Stimulated activated CD4-positive, alpha-beta T cell treated with anti-CD3 and anti-CD28 coated beads, Interleukin-2, amount 100 ng/mL, for 24 hours (primary cell): ENCODE measurements at places on chromosomes 16 and 17.

DNA sequence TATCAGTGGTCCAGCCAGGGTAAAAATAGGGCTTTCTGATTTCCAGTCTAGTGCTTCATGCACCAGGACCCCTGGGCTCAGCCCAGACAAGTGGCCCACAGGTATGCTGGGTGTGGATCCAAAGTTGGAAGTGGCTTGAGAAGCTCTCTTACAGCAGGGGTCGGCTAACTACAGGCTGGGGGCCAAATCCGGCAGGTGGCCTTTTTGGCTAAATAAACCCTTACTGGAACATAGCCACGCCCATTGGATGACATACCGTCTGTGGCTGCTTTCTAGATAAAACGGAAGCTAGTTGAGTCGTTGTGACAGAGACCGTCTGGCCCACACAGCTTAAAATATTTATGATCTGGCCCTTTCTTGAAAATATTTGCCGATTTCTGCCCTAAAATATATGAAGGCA is 119.0 kb upstream of the CDC42EP4 start:
- DNase-seq: no peak

DNA sequence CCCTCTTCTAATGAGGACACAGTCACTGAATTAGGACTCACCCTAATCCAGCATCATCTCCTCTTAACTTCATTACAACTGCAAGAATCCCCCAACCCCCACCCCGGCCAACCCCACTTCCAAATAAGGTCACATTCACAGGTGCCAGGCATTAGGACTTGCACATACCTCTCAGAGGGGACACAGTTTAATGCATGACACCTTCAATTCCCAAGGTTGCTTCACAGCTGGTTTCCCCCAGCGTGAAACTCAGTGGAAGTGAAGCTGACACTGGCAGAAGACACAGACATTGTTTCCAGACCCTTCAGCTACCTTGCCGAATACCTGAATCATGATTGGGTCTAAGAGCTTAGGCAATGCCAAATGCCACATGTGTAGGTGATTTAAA is 217.0 kb upstream of the DYNLRB2 start:
- no peak for DNase-seq

GRCh38 chr16:19696328-19696727 is 21.7 kb downstream of the KNOP1 start:
- DNase-seq: peak; percentile 36

GRCh38 chr17:80254396-80255251 is 6.0 kb upstream of the RNF213 start:
- DNase-seq: peak; percentile 60

DNA sequence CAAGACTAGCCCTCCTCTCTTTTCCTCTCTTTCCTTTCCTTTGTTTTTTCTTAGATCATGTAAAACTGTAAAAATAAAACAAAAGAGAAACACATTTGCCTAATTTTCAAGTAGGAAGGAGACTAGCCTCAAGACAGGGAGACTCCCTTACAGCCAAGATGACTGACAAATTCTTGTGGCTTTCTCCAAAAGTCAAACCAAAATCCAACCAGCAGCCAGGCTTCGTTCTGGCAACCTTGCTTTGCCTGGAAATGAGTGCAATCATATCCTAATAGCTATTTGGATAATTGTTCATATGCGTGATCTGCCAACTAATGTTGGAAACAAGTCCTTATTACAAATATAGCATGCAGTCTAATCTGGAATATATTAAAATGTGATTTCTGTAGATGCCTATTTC is 868.9 kb upstream of the SOX9 start:
- no peak for DNase-seq

DNA sequence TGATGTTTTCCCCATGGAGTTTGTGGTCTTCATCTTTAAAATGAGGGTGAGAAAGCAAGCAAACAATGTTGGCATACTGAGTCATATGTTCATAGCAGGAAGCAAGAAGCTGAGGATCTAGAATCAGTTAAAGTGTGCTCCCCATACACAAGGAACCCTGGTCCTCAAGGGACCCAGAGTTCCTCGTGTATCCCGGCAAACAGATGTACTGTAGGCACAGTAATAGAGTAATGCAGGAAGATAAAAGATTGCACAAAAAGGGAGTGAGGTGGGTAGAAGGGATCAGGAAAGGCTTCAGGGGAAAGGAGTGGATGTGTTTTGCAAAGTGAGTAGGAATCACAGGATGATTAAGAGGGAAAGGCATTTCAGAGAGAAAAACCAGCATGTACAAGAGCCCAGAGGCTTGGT is 412.3 kb upstream of the CDH11 start:
- DNase-seq: no peak

- DNase-seq: no peak
Measured at GRCh38 chr16:370979-371514, 709 bp upstream of the MRPL28 start.

DNA sequence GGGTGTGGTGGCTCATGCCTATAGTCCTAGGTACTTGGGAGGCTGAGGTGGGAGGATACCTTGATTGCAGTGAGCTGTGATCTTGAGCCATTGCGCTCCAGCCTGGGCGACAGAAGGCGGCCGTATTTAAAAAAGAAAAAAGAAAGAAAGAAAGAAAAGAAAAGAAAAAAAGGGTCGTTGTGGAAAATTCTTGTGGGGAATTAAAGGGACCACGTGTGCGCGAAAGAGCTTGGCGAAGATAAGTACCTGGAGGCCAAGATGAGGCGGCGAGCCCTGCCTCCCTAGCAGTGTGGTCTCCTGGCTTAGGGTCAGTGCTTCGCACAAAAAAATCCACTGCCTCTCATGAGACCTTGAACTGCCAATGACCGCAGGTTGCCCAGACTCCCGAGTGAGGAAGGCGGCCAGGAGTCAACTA is 728 bp upstream of the NMT1 start:
- DNase-seq: no peak

DNA sequence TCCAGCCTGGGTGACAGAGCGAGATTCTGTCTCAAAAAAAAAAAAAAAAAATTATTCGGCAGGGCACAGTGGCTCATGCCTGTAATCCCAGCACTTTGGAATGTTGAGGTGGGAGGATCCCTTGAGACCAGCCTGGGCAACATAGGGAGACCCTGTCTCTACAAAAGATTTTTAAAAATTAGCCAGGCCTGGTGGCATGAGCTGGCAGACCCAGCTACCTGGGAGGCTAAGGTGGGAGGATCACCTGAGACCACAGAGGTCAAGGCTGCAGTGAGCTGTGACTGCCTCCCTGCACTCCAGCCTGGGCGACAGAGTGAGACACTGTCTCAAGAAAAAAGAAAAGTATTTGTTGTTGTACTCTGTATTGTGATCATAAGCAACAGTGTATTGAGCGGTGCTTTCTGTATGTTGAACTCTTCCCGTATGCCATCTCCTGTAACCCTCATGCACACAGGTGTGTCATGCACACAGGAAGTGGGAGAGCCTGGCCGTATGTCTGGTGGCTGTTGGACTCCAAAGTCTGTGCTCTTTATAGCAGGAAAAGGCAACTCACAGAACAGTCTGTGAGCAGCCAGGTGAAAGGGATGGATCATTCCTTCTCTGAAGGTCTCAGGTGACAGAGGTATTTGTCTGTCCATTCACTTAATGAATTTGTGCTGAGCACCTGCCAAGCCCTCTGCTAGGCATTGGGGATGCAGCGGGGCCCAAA is 17.1 kb downstream of the CDH1 start:
- no peak for DNase-seq

DNA sequence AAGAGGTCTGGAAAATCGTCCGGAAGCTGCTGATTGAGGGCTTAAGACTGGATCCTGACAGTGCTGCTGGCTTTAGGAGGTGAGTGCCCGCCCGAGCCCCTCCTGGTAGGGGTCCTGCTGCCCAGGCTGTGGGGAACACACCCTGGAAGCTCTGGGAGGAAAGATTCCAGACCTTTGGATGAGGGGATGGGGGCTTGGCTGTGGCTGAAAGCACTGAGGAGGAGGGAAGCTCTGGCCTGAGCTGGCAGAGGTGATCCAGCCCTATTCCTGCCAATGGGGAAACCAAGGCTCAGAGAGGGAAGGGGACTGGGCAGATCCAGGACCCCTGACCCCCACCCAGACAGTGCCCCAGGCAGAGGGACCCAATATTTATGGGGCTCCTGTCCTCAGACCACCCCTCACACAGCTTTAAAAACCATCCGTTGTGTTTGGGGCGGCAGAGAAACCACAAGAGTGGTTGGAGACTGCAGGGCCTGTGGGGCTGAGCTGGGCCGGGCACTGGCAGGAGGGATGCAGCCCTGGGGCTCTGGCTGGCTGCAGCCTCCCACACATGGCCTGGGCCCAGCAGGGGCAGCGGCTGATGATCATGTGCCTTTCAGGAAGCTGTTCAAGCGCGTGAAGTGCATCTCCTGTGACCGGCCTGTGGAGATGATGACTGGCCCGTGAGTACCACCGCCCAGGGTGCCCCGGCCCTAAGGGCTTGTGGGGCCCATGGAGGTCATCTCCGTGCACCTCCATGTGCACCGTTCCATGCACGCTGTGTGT is 22.8 kb downstream of the UBALD1 start:
- DNase-seq: no peak

DNA sequence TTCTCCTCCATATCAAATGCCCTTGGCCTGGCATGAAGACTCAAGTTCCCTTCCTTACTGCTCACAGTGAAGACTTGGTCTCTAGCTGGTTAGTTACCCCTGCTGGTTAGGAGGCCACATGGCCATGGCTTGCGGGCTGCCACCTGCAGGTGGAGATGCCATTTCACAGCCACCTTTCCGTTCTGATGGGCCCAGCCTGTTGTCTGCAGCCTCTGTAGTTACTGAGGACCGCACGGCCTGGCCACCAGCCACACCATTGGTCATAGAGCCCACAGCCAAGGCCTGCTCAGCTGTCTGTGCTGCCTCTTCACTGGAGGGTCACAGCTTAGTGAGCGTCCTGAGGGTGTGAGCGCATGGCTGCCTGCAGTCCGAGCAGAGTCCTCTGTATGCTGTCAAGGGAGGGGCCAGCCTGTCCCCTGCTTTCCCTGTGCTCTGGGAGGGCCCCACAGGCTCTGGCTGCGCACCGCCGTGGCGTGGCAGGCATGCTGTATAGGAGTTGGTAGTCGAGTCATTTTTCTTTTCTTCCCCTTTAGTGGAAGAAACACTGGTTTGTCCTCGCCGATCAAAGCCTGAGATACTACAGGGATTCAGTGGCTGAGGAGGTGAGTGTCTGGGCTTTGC is 59.2 kb downstream of the PLD6 start:
- DNase-seq: peak; percentile 26

DNA sequence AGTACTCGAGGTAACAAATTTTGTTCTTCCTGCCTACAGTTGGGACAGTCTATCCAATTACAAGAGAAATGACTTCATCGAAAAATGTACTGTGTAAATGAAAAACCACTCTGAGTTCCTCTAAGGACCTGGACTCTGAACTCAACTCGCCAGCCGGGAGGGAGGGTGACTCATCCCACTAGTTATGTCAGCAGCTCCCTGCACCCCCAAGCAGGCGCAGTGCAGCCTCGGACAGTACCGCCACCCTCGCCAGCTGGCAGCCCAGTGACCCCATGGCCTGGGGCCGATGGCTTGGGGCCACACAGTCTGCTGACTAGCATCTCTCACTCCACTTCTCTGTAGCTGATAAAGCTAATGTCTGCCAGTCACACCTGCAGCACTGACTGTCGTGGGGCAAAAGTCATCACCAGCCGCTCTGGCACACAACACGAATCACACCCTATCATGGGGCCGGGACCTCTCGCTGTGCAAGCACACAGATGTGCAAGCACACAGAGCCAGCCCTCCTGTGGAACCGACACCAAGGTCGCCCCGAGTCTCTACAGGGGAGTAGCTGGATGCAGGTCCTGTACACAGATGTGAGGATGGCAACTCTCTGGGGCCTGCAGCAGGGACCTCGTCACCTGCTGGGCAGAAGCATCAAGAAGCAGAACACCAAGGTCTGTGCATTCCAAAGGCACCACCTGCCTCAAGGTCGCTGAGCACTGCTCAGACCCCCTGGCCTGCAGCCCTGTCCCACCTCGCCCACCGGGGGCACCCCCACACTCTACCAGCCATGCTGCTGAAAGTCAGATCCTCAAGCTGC is 5.7 kb downstream of the CSNK1D start:
- no peak for DNase-seq

DNA sequence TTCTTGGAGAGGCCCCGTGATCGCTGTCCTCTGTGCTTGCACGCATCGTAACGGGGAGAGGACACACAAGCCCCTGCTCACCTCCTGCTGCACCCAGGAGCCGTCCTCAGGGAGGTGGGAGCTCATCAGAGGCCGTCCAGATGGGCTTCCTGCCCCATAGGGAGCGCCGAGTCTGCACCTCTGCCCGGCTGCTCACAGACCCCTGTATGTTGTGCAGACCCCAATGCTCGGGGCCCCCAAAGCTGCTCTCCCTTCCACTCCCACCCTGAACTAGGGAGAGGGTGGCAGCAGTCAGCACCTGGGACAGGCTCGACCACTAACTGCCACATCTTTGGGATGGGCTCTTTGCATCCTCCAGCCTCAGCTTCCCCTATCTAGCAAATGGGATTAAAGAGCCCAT is 4.4 kb upstream of the ZNF469 start:
- no peak for DNase-seq

GRCh38 chr17:2871720-2872119 is 75.5 kb downstream of the RAP1GAP2 start:
- no peak for DNase-seq

DNA sequence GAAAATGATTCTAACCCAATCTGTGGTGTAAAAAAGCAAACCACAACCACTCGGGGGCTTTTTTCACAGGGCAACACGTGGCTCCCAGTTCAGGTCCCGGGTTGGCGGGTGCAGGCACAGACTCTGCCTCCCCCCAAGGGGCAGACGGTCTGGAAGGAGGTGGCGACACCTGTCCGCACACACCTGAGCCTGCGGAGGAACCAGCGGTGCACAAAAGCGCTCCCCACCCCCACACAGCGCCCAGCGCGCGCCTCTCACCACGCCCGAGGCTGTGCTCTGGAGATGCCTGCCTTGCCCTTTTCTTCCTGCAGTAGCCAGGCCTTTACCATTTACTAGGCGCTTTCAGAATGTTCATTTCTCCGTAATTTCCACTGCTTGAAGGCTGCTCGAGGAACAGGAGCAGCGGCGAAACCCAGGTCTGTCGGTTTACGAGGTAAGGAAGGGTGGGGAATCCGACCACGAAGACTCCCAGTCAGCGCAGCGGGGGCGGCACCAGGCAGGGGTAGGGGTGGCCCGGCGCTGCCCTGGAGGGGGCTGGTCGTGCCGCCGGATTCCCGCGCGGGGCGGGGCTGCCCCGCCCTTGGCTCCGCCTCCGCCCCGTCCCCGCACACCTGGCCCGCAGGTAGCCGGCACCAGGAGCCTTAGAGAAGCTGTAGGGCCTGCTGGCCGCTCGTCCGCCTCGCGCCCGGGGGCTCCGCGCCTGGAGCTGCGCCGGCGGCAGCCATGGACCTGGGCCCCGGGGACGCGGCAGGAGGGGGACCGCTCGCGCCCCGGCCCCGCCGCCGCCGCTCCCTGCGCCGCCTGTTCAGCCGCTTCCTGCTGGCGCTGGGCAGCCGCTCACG is at the start of gene USP43:
USP43 (plus strand) TSS at position 608 of the 842 bp plus-strand sequence; CDS start at position 724, 116 bp downstream.
- peak; percentile 36 for DNase-seq

GRCh38 chr17:65664266-65664665 is 102.8 kb upstream of the AXIN2 start:
- DNase-seq: no peak

GRCh38 chr16:12245921-12246720 is 269.6 kb downstream of the SNX29 start:
- DNase-seq: no peak

GRCh38 chr17:76246080-76247066 is 6.1 kb upstream of the RNF157 start:
- DNase-seq: peak; percentile 58

- no peak for DNase-seq
Measured at GRCh38 chr16:6018848-6019489, 921.4 kb upstream of the EEF2KMT start.
